ENCODE measurements at places on chromosomes 1 and 21.

- no peak for DNase-seq
These were observed 59.5 kb upstream of the CD55 start for GRCh38 chr1:207261971-207262370.

DNA sequence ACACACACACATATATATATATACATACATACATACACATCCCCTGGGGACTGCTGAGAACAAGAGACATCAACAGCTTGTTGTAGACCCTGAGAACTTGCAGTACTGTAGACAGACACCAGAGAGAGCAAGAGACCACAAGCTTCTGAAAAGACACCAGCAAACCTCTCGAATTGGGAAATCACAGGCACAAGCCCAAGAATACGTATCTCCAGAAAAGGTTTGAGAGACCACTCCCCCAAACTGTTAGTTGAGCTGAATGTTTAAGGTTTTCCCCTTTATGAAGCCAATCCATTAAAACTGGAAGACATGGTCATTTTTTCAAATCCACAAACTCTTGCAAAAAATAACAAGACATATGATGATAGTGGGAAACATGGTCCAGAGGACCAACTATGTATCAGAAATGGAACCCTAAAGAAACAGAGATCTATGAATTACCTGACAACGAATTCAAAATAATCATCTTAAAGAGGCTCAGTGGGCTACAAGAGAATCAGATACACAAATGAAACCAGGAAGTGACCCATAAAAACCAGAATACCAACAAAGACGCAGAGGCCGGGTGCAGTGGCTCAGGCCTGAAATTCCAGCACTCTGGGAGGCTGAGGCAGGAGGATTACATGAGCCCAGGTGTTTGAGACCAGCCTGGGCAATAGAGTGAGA lies 45.1 kb downstream of the SLC2A1 start:
- peak; percentile 79 for DNase-seq

DNA sequence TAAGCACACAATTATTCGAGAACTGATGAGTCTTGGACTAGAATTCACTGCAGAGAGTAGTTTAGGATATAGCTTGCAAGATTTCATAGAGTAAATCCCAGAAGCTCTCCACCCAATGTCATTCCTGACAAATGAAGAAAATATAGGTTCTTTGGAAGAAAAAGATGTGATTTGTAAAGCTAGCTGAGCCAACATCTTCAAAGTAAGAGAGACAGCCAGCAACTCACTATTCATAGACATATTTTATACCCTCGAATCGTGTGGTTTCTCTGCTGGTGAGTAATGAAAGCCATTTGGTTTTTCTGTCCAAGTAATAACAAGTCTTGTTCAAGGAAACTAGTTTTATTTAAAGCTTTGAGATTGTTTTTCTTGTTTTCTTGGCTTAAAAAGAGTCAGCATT lies 165.7 kb upstream of the SYT6 start:
- DNase-seq: no peak

GRCh38 chr1:244768186-244768585 lies 67.3 kb upstream of the COX20 start:
- DNase-seq: no peak

DNA sequence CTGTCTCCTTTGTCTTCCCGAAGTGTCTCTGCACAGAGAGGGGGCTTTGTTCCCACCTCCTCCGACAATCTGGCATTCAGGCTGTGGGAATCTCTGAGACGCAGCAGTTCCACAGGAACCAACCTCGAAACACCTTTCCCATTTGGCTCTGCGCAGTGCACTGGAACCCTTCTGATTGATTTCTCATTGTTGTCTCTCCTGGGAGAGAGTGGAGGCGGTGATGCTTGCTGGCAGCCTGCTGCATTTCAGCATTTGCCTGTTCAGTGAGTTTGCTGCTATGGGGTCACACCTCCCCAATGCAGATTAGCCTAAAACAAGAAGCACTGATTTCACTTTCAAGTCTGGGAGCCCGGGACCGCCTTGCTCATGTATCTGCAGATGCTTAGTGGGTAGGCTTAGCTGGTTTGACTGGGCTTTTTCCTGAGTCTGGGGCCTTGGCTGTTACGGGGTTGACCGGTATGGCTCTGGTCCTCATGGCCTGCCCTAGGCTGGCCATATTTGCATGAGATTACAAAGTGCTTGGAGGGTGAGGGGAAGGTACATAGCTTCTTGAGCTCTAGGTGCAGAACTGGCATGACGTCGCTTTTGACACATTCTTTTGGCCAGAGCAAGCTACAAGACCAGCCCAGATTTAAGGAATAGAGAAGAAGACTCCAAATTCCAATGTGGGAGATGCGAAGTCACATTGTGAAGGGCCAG lies 695.3 kb downstream of the PTPRU start:
- DNase-seq: no peak

DNA sequence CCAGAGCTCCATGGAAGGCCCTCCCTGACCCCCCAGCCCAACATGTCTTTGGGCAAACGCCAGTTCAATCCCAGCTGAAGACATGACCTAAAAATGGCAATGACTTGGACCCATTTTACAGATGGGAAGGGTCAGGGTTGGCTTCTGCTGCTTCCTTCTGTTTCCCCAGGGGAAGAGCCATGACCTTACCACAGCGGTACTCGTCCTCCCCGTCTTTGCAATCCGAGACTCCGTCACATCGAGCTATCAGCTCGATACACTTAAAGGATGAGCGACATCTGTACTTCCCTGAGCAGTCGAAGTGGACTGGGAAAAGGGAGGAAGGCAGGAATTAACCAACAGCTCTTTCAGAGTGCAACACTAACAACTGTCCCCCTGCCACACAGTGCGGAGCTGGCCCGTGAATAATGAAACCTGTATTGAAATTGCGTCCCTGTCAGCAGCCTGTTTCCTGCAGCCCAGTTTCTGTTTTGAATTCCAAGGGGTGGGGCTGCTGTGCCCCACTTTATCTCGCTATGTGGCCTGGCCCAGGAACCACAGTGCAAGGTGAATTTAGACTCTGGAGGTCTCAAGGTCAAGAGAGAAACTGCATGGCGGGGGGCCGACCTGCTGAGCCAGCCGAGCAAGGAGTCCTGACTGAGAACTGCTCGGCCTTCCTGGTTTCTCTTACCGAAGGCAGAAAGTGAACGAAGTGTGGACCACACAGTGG lies 7.0 kb downstream of the TMPRSS3 start:
- peak; percentile 34 for DNase-seq

Data from activated CD4-positive, alpha-beta T cell treated with anti-CD3 and anti-CD28 coated beads, Interleukin-10, Interleukin-2, amounts not matched to agents 100 ng/mL and 50 ng/mL, durations not matched to agents 16 hours and 8 hours (primary cell).